Activated naive CD4-positive, alpha-beta T cell treated with anti-CD3 and anti-CD28 coated beads for 36 hours (primary cell): ENCODE measurements at places on chromosomes 3 and 15. TPM values are rescaled to one million over a fixed set of nuclear protein-coding genes. Genes with fewer than 3 reads are reported as not detected.

Gene CFAP100
- not detected for total RNA-seq

Gene CHRD
- total RNA-seq: not detected

Gene SAMD7
- total RNA-seq: not detected

Gene DYNLT2B
- 13.3 TPM for total RNA-seq

Gene LMAN1L
- total RNA-seq: not detected

Gene CKMT1B
- total RNA-seq: 0.29 TPM

Gene FAM43A
- 1.4 TPM for total RNA-seq
